ENCODE measurements at places on chromosomes 3 and 15. TPM values are rescaled to one million over a fixed set of nuclear protein-coding genes. Genes with fewer than 3 reads are reported as not detected.
A peak's percentile ranks its signal among the peaks of the same experiment; 100 is the strongest.

GRCh38 chr3:90184861-90185260 is 1077.4 kb downstream of the EPHA3 start:
- no peak for DNase-seq

DNA sequence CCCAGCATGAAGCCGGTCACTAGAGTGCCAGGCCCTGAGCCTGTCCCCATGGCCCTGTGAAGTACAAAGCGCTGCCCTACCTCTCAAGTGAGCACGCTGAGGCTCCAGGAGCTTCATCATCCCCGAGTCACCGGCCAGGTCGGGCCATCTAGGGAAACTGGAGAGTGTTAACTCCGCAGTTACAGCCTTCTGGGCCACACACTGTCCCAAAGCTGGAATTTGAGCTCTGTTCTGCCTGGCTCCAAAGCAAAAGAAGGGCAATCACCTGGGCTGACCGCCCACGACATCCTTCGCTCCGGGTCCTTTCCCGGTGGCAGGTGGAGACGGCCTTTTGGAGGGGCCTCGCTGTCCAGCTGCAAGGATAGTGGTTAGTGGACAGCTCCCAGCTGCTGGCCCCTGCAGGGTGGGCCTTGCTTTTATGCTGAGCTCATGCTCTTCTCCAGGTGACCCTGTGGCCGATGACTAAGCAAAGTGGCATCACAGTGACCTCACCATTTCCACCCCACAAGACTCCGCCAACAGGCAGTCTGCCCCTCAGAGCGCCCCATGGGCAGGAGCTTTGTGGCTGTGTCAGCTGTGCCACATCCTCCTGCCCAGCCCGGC is 3.5 kb upstream of the MUC4 start:
- peak; percentile 39 for DNase-seq

GRCh38 chr15:62119227-62119864 is 45.7 kb downstream of the C2CD4B start:
- DNase-seq: no peak

GJD2 gene
- total RNA-seq: 0.13 TPM

IGSF11 gene
- 0.42 TPM for total RNA-seq

DNA sequence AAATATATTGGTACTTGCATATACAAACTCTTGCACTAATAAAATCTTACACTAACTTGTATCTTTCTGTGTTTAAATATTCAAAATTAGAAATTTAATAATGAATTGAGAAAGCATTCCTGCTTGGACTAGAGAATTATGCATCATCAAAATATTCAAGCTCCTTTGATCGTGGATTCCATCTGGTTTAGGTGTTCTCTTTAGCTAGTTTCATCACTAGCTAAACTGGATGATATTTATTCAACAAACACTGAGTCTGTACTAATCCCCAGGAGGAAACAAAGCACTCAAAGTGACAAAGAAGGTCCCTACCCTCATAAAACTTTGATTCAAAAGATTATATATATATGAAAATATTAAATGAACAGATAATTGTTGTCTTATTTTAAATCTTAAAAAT is 1360.9 kb upstream of the ALCAM start:
- no peak for DNase-seq

DNA sequence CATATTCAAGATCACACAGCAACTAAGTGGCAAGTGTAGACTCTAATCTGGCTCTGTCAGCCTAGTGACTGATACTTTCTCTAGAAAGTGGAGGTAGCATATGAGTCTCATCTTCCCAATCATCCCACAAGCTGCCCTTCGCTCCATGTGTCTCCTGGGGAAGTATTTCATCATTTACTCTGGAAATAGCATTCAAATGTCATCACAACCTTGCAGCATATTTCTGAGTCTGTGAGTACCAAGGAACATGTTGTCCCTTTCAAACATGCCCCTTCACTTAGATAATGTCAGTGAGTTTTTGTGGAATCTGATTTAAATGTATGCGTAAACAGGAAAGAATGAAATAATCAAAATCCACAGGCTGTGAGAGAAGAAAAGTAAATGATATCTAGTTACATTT is 322.9 kb downstream of the SLC9A9 start:
- no peak for DNase-seq

DNA sequence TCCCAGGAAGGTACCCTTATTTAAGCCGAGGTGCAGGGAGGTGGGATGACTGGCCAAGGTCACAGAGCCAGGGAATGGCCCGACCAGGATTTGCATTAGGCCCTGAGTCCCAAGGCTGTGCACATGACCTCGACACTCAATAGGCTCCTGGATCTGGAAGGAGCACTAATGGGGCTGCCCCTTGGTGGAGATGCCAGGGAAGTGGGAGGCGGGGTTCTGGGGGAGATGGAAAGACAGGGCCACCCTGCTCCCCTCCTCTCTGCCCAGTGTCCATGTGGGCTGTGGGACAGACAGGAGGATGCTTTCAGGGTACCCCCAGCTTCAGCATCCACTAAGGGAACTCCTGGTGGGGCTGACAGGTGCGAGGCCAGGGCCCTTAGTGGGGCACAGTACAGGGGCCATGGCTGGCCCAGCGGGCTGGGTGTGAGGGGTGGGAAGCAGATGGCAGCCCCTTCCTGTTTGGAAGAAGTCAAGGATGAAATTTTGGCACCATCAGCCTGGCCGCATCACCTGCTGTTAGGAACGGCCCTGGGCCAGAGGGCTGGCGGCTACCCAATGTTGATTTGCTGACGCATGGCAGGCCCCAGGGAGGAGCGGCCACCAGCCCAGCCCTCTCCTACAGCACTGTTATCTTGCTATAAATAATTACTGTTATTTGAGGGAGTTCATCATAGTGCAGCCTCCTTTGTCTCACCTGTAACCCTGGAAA is 37.3 kb downstream of the ATP2B2 start:
- no peak for DNase-seq

- DNase-seq: peak; percentile 96
Measured at GRCh38 chr3:138329127-138329983, at the start of gene NME9. Gene NME9, minus strand, starts transcription at chr3:138329851. Its CDS starts 516 bp downstream, at chr3:138329335.

DNA sequence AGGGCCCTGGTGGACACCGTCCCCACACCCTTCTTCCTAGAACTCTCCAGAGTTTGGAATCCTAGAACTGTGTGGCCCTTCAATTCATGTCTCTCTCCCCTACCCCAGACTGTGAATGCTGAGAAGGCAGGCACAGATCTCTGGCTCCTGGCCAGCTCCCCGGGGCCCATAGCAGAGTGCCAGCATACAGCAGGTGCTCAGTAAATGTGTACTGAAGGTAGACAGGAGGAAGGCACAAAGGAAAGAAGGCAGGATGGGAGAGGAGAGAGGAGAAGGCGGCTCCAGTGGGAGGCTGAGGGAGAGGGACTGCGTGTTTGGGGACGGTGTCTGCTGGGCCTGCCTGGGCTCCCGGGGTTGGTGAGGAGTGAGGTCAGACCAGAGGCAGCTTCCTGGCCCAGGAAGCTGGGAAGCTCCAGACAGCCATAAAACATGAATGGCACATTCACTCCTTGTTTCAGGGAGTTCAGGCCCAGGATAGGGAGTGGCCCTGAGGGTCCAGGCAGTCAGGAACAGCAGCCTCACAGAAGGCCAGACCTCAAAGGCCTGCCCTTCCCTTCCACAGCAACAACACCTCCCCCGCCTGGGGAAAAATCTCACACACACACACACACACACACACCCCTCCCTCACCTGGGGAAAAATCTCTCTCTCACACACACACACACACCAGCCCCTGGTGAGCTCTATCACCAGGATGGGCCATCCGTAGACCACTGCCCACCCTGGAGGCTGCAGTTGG is 137.1 kb upstream of the PRR20G start:
- DNase-seq: no peak

- peak; percentile 68 for DNase-seq
Measured at GRCh38 chr15:90086868-90087268, 15.4 kb downstream of the IDH2 start.

Measured in aorta (tissue), 5 donors.